Naive thymus-derived CD8-positive, alpha-beta T cell (primary cell): ENCODE measurements at places on chromosomes 11 and 22.
A peak's percentile ranks its signal among the peaks of the same experiment; 100 is the strongest.

GRCh38 chr11:126007238-126007637 is 55.4 kb downstream of the CDON start:
- DNase-seq, result no peak

DNA sequence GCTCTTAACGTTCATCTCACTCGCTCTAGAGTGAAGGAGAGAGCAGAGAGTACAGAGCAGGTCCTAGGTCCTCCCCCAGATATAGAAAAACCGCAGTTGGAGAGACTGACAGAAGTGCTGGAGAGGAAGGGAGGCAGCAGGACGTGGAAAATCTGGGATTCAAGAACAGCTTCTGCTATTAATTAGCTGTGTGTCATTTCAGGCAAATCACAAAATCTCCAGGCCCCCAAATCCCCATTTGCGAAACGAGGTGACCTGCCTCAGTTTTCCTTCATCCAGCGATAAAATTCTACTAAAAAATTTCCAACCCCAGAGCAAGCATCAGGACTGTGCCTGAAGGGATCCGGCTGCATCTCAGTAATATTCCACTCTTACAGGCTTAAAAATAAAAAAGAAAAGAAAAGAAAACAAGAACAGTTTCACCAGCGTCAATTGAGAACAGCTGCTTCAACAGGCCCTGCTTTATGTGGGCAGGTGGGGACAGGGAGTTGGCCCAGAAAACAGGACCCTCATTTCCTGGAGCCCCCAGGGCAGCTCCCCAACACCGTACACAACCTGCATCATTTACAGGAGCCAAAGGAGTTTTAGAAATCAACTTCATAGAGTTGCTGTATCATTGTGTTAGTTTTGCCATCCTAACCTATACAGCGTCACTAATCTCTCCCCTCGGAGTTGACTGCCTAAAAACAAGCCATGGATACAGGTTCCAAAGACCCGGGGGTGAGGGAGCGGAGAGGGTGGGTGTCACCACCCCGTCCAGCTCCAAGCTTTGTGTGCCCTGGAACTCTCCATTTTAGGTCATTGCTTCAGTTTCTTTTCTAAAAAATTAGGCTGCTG is 2.3 kb upstream of the MALAT1 start:
- no peak for DNase-seq

- no peak for DNase-seq
Observed at GRCh38 chr22:37184380-37184755, 3.7 kb downstream of the C1QTNF6 start.

DNA sequence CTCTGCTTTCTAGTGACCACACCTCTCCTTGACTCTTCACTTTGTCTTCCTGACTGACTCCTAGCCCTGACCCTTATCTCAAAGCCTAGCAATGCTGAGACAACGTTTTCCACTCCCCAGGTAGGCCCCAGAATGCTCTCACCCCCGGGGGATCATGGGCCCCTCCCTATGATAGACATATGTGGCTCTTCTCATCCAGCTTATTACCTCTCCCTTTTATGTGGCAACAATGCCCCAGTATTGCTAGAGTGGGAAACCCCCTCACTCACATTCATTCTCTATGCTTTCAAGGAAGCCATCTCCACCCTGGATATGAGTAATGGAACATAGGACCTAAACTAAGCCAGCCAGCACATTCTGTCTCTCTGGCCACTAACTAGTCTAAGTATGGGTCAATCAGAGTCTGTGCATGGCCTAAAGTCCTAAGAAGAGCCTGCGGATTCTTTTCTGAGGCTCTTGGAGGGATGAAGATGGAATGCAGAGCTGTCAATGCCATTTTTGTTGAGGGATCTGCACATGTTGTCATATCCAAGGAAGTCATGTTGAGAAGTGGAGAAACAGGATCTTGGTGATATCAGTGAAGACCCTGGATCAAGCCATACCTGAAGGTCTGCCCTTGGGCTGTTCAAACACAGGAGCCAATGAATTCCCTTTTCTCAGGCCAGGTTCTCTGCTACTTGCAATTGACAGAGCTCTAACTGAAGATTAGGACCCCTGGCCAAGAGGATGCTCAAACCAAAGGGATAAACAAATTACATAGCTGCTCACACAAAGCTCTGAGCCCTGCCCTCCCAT is 79.8 kb upstream of the GRK3 start:
- no peak for DNase-seq

GRCh38 chr11:30453705-30454104 is 130.8 kb downstream of the ARL14EP start:
- DNase-seq, result no peak

GRCh38 chr11:102368472-102368871 is 21.5 kb downstream of the BIRC2 start:
- DNase-seq, result no peak

- no peak for DNase-seq
Observed at GRCh38 chr11:86440305-86440716, 65.6 kb downstream of the CCDC81 start.

- DNase-seq, result no peak
Observed at GRCh38 chr22:45082795-45083194, 73.0 kb upstream of the PHF21B start.

DNA sequence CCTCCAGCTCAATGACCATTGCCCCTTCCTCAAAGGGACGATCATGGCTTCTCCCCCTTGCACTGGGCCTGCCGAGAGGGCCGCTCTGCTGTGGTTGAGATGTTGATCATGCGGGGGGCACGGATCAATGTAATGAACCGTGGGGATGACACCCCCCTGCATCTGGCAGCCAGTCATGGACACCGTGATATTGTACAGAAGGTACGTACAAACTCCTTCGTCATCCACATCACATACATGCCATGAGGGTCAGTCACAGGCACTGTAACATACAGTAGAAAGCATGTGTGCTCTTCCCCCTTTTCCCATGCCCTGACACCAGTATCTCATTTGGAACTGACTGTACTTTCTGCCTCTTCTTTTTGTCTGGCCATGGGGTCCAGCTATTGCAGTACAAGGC is 4.0 kb downstream of the TAF10 start:
- no peak for DNase-seq

GRCh38 chr11:4044976-4045646 is 49.5 kb upstream of the RRM1 start:
- DNase-seq, result no peak

- no peak for DNase-seq
Observed at GRCh38 chr11:88739524-88739923, 326.3 kb downstream of the GRM5 start.

GRCh38 chr11:69311767-69312385 is 17.9 kb downstream of the MYEOV start:
- DNase-seq, result peak; percentile 51

DNA sequence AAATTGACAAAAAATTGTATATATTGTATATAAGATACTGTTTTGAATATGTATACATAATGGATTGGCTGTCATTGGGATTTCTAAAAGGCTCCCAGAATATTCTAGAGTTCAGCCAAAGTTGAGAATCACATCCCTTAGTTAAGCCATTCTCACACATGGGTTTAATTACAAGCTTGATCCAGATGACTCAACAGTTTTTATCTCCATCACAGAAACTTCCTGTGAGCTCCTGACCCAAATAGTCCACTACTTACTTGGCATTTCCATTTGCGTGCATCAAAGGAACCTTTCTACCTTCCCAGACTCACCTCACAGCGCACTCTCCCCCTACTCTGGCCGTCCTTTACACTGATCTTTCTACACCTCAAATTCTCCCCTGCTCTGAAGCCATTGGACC is 184.8 kb upstream of the ARHGAP20 start:
- DNase-seq, result no peak
